ENCODE measurements at places on chromosomes 6 and 20.

DNA sequence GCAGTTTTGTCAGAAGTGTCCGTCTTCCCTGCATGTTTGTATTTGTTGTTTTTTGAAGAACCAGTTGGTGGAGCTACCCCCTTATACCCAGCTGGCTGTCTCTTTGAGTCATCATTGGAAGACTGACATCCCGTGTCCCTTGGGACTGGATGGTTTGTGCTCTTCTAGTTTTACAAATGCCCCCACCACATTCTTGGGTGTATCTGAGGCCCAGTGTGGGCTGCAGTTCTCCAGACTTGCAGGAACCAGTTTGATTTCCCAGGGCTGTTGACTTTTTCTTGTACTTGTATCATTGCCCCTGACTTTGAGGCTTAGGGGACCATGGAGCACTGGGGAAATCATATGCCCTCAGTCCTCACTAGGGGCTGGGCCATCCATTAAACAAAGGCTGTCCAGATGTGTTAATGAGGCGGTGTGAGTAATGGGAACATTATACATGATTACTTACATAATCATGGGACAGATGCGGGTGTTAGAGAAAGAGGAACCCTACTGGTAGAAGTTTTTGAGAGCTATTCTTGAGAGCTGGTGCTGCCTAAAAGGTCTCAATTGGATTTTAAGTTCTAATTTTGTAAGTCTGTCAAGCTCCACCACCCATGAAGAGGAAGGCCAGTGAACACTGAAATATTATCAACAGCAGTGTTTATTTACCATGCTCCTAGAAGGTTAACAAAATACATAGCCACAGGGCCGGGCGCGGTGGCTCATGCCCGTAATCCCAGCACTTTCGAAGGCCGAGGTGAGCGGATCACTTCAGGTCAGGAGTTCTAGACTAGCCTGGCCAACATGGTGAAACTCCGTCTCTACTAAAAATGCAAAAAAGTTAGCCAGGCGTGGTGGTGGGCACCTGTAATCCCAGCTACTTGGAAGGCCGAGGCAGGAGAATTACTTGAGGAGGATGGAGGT, 8.5 kb downstream of the JARID2 start:
- no peak for DNase-seq

GRCh38 chr6:11536795-11537194, 754 bp upstream of the TMEM170B start:
- DNase-seq: peak; percentile 10

GRCh38 chr6:17615794-17616193, 15.7 kb downstream of the FAM8A1 start:
- no peak for DNase-seq

DNA sequence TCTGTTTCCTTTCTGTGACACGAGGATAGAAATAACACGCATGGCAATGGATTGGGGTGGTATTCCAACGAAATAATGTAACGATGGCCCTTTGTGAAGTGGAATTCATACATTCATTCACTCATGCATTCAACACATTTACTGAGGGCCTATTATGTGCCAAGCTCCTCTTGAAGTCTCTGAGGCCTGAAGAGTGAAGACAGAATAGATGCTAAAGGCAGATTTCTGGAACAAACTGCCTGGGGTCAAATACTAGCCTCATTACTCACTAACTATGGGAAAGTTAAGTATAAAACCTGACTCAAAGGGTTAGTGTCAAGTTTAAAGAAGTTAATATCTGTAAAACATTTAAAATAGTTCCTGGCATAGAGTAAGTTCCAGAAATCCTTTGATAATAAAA, 279.6 kb upstream of the SULF2 start:
- no peak for DNase-seq

DNA sequence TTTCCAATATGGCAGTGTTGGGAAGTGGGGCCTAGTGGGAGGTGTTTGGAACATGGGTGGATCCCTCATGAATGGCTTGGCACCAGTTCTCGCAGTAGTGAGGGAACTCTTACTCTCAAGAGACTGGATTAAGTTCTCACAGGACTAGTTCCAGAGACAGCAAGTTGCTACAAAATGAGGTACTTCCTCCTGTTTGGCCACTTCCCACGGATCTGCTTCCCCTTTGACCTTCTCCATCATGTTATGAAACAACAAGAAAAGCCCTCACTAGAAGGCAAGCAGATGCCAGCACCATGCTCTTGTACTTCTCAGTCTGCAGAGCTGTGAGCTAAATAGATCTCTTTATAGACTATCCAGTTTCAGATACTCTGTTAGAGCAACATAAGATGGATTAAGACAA, 3.1 kb downstream of the RSPH3 start:
- DNase-seq: no peak

GRCh38 chr20:58053391-58054055, 174.9 kb downstream of the ANKRD60 start:
- no peak for DNase-seq

DNA sequence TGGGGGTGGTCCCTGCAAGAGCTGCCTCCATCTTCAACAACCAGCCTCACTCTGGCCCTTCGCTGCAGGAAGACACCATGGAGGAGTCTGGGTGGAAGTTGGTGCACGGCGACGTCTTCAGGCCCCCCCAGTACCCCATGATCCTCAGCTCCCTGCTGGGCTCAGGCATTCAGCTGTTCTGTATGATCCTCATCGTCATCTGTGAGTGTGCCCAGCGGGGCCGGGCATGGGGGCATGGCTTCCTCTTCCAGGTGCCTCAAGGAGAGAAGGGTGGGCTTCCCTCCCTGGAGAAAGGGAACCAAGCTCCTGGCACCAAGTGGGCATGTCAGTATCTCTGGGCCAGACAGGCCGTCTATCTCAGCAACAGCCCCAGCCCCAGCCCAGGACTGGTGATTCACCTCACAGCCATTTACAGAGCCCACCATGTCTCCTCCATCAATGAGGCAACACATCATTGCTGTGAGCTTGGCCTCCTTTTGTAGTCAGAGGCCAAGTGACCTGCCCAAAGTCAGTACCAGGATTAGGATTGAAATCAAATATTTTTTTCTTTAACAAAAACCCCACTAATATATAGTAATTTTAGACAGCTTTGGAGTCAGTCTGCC, 40.2 kb downstream of the TM9SF4 start:
- no peak for DNase-seq

DNA sequence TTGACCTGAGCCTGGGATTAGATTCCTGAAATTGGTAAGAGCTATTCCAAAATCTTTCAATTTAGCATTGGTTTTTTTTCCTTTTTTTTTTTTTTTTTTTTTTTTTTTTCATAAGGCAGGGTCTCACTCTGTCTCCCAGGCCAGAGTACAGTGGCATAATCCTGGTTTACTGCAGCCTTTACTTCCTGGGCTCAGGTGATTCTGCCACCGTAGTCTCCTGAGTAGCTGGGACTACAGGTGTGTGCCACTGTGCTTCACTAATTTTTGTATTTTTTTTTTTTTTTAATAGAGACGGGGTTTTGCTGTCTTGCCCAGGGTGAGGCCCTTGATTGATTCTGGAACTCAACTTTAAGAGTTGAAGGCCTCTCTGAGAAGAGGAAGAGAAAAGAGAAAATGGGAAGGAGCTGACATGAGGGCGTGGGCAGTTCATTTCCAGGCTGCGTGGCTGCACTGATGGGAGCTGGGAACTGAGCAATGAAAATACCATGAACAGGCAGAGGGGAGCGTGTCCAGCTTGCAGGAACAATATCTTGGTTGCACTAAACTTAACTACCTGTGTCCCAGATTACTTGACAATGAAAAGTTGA, 24.6 kb downstream of the KDM1B start:
- no peak for DNase-seq

DNA sequence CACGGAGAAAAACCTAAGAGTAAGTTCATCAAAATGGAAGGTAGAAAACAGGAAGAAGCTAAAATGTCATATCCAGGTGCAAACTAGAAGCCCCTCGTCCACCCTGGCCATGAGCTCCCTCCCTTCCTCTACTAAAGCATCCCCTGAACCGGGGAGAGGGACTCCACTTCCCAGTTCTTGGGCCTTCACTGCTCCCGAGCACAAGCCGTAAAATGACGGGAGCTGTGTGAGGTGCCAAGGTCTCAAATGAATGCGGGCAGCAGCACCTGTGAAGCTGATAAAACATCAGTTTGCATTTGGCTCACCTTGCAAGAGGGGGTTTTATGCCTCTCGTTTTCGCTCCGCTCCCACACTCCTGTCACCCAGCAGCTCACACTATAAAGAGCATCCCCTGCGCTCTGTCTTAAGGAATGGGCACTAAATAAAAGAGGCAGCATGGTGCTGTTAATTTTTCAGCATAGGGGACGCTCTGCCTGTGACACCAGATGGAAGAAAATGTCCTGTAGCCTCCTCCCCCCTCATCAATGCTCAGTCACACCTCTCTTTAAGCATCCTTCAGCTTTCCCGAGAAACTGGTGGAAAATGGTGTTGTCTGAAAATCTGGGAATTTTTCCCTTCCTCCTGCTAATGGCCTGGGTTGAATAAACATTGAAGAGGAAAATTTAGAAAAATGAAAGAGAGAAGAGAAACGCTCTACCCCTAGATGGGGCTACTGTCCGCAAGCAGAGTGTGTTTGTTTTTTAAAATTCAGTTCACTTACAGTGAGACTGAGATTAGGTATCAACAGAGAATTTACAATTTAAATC, 563.0 kb upstream of the AGPAT4 start:
- DNase-seq: no peak

DNA sequence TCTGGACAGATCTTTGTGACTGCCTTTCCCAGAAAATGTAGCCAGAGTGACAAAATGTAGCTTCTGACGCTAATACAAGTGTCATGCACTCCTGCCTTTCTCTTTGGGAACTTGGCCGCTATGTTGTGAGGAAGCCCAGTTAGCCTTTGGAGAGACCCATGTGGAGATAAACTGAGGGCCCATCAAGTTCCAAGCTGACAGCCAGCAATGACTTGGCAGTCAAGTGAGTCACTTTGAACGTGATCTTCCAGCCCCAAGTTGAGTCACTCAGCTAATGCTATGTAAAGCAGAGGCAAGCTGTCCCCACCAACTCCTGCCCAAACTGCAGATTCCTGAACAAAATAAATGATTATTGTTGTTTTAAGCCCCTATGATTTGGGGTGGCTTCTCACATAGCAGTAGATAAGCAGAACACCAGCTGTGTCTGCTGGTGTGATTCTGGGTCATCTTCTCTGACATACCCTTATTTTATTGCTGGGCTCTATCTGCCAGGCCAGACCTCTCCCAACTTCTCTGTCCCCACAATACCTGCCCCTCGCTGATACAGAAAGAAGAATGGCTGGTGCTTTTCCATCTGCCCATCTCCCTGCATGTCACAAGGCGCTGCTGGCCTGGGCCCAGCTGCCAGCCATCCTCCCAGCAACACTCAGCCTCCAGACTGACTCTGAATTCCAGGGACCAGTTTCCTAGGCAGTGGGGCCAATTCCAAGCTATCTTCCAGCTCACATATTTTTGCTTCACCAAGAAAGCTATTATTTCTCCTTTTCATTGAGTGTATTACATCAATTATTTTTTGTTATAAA, 274.8 kb downstream of the LRFN2 start:
- no peak for DNase-seq

GRCh38 chr6:114171473-114171872, 171.3 kb downstream of the HS3ST5 start:
- DNase-seq: no peak

GRCh38 chr6:81308577-81309279, 443.8 kb downstream of the TENT5A start:
- DNase-seq: no peak

- DNase-seq: no peak
Observed at GRCh38 chr6:99780556-99780885, 173.9 kb downstream of the PRDM13 start.

DNA sequence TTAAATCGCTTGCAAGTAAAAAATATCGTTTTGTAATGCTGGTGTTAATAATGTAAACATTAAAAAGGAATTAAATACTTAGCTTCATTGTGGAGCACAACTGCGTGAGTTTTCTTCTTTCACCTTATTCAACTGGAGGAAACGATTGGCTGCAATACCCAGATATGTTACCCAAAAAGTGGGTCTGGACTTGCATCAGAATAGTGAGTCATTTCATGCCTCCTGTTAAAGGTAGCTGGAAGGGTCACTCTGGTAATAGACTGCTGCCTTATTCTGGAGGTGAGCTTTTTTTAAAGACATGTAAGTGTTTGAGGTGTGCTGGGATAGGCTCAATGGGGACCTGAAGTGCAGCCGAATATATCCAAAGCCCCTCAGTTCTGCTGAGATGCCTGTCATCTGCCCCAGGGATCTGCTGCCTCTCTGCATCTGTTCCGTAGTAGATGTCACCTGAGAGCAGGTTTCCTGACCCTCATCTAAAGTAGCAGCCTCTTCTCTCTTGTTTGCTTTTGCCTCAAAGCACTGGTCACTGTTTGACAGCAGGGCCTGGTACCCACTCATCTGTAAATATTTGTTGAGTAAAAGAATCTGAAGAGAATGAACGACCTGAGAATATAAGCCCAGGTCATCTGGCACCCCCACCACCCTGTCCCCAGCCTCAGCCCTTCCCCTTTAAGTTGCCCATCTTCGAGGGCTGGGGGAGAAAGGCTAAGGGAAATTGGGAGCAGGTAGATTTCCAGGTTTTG, 5.6 kb upstream of the UQCC2 start:
- DNase-seq: no peak

- DNase-seq: no peak
Observed at GRCh38 chr20:2108987-2109386, 7.4 kb downstream of the STK35 start.

DNA sequence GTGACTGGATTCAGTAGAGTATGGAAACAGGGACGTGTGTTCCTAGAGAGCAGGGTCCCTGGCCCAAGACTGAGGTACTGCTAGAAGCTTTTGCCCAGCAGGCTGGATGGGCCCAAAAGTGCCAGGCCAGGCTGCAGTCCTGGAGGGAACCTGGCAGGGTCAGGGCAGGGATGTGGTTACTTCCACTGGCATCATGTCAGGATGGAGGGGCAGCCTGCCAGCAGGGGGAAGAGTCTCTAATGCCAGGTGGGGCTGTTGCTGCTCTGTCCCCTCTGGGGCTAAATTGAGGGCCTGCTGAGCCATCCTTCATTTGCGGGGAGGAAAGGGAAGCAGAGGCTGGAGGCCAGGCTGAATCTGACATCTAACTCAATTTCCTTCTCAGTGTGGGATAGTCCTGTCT, 17.2 kb downstream of the ZDHHC14 start:
- no peak for DNase-seq

DNA sequence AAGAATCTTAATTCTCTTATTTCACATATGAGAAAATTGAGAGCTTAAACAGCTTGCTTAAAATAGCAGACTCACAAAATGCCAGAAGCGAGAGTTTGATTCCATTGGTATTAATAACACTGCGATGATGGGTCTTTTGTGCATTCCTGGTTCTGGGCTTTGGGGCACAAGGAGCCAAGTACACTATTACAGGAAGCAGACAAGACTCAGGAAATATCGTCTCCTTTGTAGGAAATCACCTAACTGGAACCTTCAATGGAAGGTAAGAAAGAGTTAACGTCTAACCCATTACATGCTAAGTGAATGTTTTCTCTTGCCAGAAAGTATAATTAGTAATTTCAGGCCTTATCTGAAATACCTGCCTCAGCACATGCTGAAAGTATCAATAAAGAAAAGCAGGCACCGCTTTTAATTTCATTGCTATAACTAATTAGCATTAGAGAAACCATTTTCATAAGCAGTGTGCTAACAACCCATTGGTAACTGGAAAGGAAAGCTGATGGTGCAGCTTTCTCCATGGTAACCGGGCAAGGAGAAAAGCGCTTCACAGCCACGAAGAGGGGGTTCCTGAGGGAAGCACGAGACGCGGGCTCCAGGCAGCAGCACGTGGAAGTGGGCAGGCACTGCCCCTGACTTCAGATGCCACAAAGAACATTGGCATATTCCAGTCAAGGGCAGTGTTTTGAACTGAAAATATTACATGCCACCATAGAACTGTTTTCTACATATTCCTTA, 206.7 kb upstream of the AGPAT4 start:
- no peak for DNase-seq

All from activated CD4-positive, alpha-beta T cell treated with anti-CD3 and anti-CD28 coated beads for 48 hours (primary cell).